GM04503 (cell line): ENCODE measurements at places on chromosomes 5 and 9.

GRCh38 chr5:94540856-94541494, 77.4 kb downstream of the KIAA0825 start:
- no peak for DNase-seq

- DNase-seq: no peak
These were observed 25.1 kb downstream of the CPLX2 start for GRCh38 chr5:175896301-175897040.

DNA sequence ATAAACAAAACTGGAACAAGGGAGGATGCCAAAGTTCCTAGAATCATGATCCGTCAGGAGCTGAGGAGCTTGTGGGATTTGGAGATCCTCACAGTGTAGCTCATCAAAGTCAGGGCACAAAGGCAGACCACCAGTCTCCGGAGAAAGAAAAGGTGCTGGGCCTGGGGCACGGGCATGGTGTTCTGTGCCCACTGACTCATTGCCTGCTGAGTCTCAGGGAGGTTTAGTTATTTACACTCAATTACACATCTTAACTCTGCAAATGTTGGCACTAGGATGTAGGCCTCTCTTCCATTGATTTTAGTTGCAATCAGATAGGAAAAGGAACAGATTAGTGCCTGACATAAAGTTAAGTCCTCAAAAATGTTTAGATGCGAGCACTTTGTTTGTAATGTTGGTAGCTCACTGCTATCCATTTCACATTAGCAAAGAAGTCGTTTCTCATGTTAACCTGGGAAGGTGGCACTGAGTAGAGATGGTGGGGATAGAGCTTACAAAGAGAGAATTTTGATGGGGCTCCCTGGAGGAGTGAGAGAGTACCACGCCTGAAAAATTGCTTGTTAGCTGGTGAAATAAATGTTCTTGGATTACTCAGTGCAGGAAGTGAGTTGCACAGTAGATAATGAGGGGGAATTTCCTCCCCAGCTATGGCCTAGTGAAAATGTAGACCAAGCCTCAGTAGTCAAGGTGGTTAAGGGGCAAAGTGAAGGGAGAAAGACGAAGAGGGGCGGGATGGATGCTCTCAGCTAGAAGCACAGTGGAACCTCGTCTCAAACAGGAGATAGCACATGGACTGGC, 109.5 kb upstream of the CD180 start:
- DNase-seq: no peak

GRCh38 chr5:95822043-95822541, 434 bp downstream of the GLRX start:
- DNase-seq: no peak

- DNase-seq: no peak
These were observed 261.3 kb downstream of the TMEM167A start for GRCh38 chr5:82815871-82816270.

GRCh38 chr9:21465859-21466518, 16.1 kb downstream of the IFNE start:
- no peak for DNase-seq

GRCh38 chr5:15538516-15538915, 38.5 kb downstream of the FBXL7 start:
- DNase-seq: no peak

- no peak for DNase-seq
These were observed 73.6 kb upstream of the HSPA9 start for GRCh38 chr5:138648841-138649240.

DNA sequence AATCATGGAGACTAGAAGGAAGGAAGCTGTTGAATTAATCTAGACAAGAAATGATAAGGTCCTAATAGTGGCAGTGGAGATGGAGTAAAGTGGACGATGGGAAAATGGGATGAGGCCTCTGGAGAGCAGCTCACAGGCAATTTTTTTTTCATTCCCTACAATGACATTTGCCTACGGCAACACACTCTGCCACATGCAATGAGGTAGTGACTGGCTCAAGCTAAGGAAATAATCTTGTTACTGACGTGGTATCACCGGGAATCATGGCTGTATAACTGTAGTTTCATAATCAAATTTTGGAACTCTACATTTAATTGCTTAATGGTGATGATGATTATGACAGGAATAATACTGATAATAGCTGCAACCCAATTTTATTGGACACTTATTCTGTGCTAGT, 12.1 kb upstream of the MOB3B start:
- no peak for DNase-seq

- no peak for DNase-seq
These were observed 28.4 kb downstream of the NEURL1B start for GRCh38 chr5:172669386-172670004.

GRCh38 chr5:15897656-15898055, 281.9 kb downstream of the MARCHF11 start:
- no peak for DNase-seq

DNA sequence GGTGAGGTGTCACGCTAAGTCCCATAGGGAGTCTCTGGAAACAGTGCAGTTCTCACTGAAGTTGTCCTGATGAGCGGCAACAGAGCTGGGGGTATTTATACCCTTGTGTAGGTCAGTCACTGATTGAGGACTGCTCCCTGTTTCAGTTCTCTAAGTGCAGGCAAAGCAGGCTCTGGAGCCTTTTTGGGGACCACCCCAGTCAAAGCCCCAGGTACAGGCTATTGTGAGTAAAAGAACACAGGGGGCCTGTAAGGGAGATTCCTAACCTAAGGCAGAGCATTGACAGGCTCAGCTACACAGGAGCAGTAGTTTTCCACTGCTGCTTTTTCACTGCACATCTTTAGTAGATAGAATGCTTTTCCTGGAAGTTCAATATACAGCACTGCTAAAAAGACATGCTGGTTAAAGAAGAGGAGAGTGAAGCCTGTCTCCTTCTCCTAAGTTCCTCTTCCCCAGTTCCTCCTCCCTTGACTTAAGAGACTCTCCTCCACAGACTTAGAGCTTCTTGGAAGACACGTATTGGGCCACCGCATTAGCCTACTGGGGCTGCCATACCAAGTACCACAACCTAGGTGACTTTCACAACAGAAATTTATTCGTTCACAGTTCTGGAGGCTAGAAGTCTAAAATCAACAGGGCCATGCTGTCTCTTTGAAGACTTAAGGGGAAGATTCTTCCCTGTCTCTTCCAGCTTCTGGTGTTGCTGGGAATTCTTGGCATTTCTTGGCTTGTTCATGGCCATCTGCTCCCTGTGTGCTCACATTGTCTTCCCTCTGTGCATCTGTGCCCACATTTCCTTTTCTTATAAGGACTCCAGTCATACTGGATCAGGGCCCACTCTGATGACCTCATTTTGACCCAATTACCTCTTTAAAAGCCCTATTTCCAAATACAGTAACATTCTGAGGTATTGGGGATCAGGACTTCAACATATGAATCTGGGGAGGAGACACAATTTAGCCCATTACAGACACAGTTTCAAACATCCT, 221.0 kb downstream of the ESM1 start:
- DNase-seq: no peak

- no peak for DNase-seq
These were observed at the start of gene CA9 for GRCh38 chr9:35673132-35674024. Gene CA9 (plus strand): TSS chr9:35673928. CDS start chr9:35673960, 32 bp downstream.

DNA sequence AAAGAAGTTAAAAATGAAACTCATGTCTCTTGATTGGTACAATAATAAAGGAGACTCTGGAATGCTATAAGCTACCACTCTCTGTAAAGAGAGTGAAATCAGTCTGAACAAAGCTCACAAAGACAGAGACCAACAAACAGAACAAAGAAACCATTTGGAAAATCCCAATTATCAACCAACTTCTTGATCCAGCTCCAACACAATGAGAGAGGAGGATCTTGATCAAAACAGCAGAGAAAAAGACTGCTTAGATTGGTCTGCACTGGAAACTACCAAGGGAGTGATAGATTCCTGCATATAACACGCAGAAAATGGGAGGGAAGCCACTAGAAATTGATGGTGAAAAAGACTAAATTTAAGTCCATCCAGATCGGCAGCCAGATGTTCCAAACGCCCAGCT, 23.1 kb upstream of the RNF38 start:
- no peak for DNase-seq

DNA sequence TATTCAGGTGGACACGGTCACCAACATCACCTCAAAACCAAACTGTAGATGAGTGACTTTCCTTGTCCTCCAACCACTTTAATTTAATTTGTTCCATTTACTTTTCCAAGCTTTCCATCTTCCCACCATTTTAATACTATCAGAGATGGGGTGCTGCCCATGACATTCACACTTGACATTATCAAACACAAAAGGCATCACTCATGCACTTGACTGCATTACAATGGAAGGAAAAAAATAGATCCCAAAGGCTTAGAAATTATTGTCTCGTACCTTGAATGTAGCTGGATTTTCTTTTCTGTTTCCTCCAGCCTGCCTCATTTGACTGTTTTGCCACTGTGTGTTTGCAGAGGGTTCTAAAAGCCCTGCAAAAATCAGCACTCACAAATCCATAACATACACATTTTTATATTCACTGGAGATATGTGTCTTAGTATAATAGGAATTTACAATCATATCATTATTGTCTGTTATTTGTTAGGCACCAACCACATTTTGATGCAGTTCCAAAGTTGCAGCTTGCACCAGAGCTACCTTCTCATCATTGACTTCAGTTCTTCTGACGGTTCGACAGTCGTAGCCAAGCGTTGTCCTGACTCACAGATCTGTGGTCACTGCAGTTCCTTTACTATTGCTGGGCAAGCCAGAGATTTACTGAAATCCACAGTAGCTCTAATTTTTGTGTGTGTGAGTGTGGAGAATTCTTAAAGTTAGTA, 712.3 kb upstream of the WWC1 start:
- DNase-seq: no peak

GRCh38 chr9:136839229-136840139, 2.8 kb upstream of the AJM1 start:
- no peak for DNase-seq

DNA sequence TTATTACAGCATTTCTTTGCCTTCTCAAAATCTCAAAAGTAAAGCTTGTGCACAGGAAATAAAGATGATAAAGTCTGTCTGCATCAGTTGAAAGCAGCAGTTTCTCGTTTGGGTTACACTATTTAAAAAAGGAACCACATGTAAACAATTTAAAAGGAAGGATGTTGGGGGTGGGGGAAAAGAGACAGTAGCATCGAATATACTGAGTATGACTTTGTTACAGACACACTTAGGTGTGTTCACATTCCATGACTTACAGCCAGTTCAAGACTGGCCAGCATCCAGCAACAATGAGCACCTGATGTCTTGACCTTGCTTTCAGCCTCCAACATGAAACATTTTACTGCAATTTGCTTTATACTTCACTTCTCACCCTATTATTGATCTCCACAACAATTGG, 8.7 kb downstream of the GAPT start:
- no peak for DNase-seq

DNA sequence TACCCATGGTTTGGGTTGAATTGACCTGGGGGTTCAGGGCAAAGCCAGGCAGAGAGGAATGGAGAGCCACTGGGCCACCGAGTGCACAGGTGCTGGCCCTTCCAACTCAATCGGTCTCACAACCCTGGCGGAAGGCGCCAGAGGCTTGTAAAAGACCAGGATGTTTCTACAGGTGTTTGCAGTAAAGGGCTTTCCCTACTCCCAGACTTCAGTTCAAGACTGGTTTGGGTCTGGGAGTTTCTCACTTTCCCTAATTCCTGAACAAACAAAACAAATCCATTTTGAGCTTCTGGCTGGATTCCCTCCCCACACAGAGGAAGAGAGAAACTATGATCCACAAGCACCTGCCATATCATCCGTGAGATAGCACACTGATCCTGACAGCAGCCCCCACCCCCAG, 125.2 kb upstream of the KLF4 start:
- no peak for DNase-seq

- DNase-seq: no peak
These were observed 75.4 kb upstream of the ADRB2 start for GRCh38 chr5:148751025-148751424.

DNA sequence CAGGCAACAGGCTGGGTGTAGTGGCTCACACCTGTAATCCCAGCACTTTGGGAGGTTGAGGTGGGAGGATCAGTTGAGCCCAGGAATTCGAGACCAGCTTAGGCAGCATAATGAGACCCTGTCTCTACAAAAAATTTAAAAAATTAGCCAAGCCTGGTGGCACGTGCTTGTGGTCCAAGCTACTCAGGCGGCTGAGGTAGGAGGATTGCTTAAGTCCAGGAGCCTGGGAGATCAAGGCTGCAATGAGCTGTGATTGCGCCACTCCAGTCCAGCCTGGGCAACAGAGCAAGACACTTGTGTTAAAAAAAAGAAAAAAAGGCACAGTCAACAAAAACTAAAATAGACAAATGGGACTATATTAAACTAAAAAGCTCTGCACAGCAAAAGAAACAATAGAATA, 29.3 kb downstream of the ATP6V0E1 start:
- DNase-seq: no peak

- DNase-seq: no peak
These were observed 39.2 kb upstream of the ACO1 start for GRCh38 chr9:32345243-32345642.
